ENCODE measurements at places on chromosomes 6 and 20.
A peak's percentile ranks its signal among the peaks of the same experiment; 100 is the strongest.

- no peak for DNase-seq
These were observed 44.5 kb downstream of the MDGA1 start for GRCh38 chr6:37653229-37653628.

GRCh38 chr20:50270569-50270968 is 79.9 kb downstream of the CEBPB start:
- DNase-seq, result peak; percentile 63

GRCh38 chr20:19120569-19120968 is 91.9 kb upstream of the SLC24A3 start:
- no peak for DNase-seq

GRCh38 chr6:23529902-23530301 is 596.1 kb upstream of the NRSN1 start:
- no peak for DNase-seq

DNA sequence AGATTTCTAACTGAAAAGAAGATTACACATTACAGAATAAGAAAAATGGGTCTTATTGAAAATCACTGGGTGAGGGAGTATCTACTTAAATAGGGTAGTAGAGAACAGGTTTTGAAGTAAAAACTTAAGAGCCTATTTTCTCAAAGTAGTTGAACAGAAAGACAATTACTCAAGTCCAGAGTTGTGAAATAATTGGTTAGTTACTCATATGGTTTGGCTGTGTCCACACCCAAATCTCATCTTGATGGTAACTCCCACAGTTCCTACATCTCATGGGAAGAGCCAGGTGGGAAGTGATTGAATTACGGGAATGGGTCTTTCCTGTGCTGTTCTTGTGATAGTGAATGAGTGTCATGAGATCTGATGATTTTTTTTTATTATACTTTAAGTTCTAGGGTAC is 1035.3 kb upstream of the GJE1 start:
- DNase-seq, result no peak

GRCh38 chr6:26319405-26320128 is 45.4 kb upstream of the BTN3A2 start:
- DNase-seq, result no peak

DNA sequence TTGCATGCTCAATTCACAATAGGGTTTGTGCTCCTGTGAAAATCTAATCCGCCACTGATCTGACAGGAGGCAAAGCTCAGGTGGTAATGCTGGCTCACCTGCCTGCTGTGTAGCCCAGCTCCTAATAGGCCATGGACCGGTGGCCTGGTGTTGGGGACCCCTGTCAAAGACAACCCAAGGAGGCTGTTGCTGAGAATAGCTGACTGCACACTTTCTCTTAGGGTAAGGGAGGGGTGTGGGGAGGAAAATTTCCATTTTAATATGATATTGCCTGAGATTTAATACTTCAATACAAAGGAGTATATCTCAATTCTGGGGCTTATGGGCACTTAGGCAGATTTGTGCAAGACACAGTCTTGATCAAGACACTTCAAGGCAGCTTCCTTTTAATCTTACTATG is 105.8 kb downstream of the ALDH8A1 start:
- no peak for DNase-seq

GRCh38 chr6:16369140-16369745 is 130.9 kb downstream of the GMPR start:
- DNase-seq, result no peak

- no peak for DNase-seq
These were observed 47.4 kb upstream of the KIF13A start for GRCh38 chr6:18034798-18035202.

- no peak for DNase-seq
These were observed 16.3 kb downstream of the TRAF3IP2 start for GRCh38 chr6:111589366-111589765.

GRCh38 chr6:32816746-32817204 is at the start of gene HLA-DOB:
TSS of gene HLA-DOB (minus strand) at chr6:32817002. CDS start at chr6:32816951, 51 bp downstream.
- DNase-seq, result no peak

DNA sequence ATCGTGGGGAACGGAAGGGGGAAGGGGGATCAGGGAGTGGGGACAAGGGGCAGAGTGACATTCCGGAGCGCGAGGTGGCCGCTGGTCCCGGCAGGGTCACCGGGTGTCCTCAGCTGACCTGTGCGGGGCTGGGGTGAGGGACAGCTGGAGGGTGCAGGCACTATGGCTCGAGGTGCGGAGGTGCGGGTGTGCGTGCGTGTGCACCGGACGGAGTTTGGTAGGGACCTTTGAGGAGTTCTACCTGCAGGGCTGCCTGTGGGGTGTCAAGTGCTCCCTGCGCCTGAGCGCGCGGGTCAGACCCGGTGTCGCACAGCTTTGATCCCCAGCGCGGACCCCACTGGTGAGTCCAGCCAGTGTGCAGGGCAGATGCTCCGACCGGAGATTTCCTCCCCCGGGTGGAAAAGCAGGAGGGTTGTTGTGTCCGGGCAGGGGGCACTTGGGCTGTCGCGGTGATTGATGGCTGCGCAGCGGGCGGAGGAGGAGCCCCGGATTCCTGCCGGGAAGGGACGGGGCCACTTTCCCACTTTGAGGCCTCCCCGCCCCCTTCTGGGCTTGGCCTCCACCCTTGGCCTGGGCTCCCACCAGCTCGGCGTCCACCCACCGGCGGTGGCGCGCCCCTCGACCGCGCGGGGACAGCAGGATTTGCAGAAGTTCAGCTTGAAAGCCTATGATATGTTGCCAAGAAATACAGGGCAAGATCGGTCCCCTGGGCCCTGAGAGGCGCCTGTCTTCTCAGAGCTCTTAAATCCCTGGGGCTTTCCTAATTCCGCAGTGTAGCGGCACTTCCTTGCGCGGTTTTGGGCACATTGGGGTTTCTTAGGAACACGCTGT is 658 bp downstream of the RIN2 start:
- peak; percentile 90 for DNase-seq

DNA sequence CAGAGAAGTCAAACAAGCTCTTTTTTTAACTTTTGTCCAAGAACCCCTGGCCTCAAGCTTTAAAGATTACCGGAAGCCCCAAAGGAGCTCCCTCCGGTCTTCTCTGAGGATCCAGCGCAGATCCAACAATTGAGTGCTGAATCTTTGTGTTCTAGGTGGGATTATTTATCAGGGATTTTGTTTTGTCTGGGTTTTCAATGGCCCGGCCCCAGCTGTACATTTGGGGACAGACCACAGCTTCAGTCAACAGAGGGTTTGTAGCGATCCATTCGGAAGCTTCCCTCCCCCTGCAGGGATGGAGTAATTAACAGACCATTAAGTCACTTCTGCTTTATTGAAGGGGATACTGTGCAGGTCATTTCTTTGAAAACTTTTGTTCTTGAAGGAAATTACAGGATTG is 7.8 kb downstream of the OLIG3 start:
- no peak for DNase-seq

DNA sequence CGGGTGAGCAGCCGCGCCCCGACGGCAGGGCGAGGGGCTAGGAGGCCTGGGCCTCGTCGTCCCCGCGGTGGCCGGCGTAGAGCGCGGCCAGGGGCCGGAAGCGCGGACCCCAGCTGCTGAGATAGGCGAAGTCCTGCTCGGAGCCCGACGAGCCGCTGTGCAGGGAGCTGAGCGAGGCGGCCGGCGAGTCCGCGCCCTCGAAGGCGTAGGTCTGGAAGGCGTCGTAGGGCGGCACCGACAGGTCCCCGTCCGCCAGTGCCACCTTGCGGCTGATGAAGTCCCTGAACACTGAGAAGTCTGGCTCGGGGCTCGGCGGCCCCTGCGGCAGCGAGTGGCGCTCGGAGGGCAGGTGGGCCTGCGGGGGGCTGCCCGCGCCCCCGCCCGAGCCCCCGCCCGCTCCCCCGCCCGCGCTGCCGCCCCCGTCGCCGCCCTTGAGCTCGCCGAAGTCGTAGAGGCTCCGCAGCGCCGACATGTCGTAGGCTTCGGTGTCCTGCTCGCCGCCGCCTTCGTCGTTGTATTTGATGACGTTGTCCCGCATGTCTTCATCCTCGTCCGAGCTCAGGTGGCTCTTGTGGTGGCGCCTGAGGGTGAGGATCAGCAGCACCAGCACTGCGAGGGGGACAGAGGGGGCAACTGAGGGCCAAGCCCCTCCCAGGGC is 56.5 kb downstream of the CD40 start:
- peak; percentile 83 for DNase-seq

DNA sequence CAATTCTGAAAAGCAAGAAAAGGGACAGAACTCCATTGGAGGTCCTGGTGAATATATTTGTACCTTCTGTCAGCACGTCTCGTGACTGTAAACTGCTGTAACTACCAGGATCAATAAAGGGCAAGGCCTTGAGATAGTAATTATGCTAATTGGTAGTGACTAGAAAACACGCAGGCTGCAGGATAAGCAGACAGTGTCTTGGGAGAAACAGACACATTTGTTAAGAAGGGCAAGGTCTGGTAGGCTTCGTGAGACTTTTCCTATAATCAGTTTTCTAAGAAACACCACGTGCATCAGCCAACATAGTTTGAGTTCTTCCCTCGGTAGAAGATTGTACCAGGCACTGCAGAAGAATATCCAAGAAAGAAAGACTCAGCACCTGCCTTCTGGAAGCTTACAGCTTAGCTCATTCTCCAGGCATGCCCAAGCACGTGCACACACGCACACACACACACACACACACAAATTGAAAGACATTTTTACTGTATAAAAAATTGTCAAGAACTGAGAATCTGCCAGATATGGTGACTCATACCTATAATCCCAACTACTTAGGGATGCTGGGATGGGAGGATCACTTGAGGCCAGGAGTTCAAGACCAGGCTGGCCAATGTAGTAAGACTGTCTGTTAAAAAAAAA is 167.0 kb upstream of the SASH1 start:
- no peak for DNase-seq

DNA sequence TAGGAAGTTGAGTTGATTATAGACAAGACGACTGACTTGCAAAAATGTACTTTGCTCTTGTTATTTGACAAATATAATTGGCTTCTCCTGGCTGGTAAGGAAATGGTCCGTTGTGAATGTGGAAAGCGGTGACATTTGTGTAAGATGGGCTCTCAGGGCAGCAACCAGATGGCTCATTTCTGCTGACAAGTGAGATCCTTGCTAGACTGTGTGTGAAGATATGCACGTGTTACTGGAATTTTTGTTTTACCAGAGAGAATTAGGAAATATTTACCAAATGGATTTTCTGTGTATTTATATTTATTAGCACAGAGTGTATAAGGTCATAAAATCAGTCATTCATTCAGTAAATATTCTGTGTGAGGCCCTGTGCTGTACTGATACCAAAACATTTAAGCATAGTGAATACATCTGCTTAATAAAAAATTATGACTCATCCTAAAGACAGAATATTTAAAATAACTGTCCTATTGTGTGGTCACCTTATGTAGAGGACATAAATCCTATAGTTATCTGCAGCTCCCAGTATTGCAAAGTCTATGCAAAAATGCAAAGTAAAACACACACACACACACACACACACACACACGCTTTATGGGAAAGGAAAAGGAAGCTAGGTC is 109.9 kb upstream of the ASF1A start:
- no peak for DNase-seq

DNA sequence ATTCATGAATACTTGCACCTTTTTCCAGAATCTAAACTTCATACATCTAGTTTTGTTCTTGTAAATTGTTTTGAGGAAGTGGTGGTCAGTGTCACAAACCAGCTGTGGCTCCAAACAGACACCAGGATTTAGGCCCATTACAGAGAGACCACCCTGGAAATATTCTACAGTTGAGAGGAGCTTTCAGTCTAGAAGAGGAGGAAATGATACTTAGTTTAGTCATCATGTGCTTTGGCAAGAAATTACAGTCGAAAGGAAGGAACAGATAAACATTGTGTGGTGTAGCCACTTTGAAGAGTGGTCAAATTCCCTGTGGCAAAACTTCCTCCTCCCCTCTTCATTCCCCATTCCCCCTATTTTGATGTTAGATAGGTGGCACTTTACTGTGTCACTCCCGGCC is 15.7 kb downstream of the DCBLD1 start:
- no peak for DNase-seq

DNA sequence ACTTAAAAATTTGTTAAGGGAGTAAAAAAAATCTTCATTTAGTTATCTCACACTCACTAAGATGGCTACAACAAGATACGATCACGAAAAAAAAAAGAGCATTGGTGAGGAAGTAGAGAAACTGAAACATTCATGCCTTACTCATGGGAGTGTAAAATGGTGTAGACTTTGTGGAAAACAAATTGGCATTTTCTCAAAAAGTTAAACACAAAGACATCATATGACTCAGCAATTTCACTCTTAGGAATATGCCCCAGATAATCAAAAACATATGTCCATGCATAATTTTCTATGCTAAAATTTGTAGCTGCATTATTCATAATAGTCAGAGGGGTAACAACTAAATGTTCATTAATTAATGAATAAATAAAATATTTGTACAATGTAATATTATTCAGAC is 120.9 kb upstream of the IRAK1BP1 start:
- DNase-seq, result no peak

GRCh38 chr6:37862992-37863391 is 43.5 kb downstream of the ZFAND3 start:
- no peak for DNase-seq

DNA sequence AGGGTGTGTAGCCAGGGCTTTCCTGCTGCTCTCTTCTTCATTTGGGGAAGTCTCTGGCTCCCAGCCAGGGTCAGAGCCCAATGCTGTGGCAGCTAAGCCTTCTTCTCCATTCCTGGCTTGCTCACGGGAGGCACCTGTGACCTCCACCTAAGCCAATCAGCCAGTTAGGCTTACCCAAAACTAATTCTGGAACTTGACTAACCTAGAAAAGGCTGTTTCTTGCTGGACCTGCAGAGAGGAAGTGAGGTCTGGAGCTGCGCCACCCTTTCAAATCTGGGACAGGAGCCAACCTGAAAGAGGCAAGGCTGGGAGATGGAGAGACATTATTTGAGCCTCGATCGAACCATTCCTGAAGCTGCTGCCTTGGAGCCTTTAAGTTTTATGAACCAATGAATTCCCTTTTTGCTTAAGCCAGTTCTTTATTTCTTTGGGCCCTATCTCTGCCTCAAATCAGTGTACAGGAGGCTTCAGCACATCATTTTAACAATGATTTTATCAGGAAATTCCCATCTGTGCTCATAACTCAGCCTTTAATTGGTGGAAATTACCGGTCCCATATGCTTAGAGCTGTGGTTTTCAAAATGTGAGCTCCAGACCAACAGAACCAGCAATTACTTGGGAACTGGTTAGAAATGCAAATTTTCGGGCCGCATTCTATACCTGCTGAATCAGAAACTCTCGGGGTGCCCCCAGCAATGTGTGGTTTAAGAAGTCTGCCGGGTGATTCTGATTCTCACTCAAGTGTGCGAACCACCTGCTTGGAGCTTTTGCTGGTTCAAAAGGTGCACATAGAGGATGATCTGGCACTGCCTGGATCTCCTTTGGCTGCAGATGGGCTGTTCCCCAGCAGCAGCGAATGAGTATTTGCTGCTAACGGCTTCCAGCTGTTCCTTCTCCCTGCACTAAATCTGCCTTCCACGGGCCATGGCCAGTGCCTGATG is 97.4 kb upstream of the RNF24 start:
- peak; percentile 77 for DNase-seq

- DNase-seq, result peak; percentile 77
These were observed 44.5 kb downstream of the RBM38 start for GRCh38 chr20:57435498-57436222.

GRCh38 chr6:1890071-1890470 is 280.4 kb downstream of the FOXC1 start:
- DNase-seq, result no peak

GRCh38 chr20:50029697-50030461 is 47.1 kb downstream of the SNAI1 start:
- DNase-seq, result peak; percentile 72
